ENCODE measurements at places on chromosomes 7 and 10.
A peak's percentile ranks its signal among the peaks of the same experiment; 100 is the strongest.

- no peak for DNase-seq
Observed at GRCh38 chr7:96648784-96649183, 60.9 kb downstream of the SEM1 start.

- DNase-seq = no peak
Observed at GRCh38 chr10:77556990-77557601, 80.5 kb downstream of the KCNMA1 start.

GRCh38 chr7:97064972-97065587 is 40.4 kb upstream of the DLX5 start:
- peak; percentile 34 for DNase-seq

GRCh38 chr10:690372-691161 is 1.1 kb upstream of the DIP2C start:
- no peak for DNase-seq
